Posterior cingulate gyrus (tissue), 11 donors: ENCODE measurements at places on chromosomes 3 and 15.

GRCh38 chr15:51088585-51088984 lies 6.1 kb downstream of the TNFAIP8L3 start:
- DNase-seq, result no peak

DNA sequence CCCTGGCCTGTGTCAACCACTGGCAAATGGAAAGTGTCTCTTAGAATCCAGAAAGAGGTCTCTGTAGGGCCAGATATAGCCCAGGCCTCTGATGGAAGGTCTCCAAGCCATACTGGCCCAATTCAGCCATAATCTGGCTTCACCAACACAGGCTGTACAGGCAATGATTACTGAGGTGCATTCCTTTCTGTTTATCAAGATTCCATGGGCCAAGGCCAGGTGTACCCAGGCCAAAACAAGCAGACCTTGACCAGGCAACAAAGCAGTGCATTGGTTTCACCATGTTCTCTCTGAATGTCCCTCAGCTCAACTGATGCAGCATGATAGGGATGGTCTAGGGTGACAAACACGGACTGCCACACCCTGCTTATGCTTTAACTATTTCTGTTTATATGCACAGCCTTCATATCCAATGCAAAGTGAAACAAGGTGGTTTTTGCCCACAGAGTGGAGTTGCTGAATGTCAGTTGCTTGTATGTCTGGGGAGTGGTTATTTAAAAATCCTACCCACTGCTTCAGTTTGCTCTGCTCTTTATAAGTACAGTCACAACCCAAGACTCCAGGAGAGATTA lies 25.2 kb downstream of the CCNL1 start:
- DNase-seq, result no peak

- DNase-seq, result no peak
Observed at GRCh38 chr3:103494011-103494410, 1059.2 kb downstream of the ZPLD1 start.

- DNase-seq, result no peak
Observed at GRCh38 chr15:81924729-81925128, 121.1 kb downstream of the MEX3B start.

DNA sequence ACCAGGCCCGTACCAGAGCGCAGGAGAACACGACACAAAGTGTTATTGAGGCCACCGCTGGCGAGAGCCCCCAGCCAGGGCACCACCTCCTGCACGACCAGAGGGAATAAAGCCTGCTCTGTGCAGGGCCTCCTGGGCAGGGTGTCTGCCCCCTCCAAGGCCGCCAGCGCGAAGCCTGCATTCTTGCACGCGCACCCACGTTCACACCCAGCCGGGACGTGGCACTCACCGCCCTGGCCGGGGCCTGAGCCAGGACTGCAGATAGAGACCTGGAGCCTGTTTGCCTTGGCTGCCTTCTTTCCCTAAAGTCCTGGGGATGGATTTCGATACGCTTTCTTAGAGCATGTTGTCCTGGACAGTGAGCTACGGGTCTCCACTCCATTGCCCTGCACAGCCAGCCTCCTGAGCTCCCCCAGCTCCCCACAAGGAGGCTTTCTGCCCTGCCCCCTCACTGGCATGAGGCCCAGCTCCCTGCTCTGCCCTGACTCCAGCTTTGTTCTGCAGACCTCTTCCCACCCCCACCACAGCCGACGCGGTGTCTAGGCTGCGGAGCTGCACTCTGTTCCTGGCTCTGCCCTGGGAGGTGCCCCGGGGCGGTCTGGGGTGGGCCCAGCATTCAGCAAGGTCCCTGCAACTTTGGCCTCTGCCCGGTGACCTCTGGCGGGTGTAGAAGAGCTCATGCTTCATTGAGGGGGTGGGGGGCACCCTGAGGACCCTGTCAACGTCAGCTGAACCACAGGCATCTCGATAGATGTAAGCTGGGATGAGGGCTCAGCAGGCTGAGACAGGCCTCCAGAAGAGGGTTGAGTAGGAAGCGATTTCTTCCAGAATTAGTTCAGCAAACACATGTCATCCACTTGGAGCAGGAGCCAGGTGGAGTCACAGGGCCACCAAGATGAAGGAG lies 145.0 kb downstream of the LRRK1 start:
- DNase-seq, result peak; percentile 51

DNA sequence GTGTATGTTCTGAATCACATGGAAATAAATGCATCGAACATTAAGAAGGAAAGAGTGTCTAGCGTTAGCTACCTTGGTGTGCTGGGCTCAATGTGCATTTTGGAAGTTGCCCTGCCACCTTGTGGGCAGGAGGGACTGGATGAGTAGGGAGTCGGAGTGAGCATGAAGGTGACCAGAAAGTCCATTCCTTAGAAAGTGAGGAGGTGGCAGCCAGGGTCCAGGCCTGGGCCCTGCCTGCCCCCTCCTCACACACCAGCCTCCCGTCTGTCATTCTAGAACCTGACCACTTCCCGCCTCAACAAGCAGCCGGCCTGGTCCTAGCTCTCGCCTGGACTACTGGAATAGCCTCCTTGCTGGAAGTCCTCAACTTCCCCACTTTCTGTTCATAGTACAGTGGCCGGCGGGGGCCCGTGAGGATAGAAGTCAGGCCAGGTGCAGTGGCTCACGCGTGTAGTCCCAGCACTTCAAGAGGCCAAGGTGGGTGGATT lies 10.2 kb upstream of the GATA2 start:
- DNase-seq, result peak; percentile 59

DNA sequence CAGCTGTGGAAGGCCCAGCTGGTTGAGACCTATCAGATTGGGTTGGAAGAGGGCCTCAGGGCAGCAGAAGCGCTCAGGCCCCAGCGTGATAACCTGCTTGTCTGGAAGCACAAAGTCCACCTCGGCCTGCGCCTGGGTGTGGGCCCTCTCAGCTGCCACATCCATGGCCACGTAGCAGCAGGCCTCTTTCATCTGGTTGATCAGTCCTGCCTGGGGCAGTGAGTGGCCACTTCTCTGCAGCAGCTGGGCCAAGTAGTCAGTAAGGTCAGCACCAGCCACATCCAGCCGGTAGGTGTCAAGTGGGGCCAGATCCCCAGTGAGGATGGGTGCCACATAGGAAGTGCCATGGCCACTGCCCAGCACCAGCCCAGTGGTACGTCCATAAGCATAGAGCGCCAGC lies 3.9 kb upstream of the CAMKV start:
- no peak for DNase-seq

GRCh38 chr3:59731943-59732342 lies 682.1 kb upstream of the CFAP20DC start:
- DNase-seq, result no peak

- DNase-seq, result no peak
Observed at GRCh38 chr3:189841473-189842205, 210.4 kb downstream of the TP63 start.

DNA sequence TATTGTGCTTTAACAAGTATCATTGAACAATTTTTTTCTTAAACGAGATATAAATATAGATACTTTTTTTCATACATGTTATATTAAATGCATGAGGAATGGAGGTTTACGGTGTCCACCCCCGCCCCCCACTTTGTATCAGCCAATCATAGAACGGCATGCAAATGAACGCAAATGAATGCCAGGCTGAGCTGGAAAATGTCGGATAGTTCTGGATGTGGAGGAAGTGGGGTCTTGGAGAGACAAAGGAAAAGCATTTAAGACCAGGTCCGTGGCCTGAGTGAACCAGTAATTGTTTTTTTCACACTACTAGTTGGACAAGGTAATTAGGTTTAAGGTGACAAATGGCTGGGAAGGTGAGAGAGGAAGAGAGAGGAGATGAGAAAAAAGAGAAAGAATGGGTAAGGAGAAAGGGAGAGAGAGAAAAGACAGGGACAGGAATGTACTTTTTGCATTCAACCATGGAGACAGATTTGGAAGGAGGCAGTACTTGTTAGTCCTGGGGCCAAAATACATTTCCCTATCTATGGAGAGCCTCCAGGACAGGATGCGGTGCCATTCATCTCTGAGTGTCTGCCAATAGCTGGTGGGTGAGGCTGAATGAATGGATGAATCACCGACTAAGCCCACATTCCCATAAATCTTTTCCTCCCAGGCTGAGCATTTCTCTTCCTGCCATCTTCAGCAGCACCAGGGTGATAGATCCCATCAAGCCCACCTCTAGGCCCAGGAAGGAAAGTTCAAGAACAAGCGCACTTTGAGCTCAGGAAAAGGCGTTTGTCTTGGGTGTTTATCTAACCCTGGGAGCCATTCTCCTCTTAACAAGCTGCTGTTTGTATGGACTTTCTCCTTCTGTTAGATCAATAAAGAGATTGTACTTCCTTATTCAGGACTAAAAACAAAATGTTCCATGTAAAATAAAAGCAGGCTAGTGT lies 1.4 kb upstream of the RAD18 start:
- DNase-seq, result no peak

DNA sequence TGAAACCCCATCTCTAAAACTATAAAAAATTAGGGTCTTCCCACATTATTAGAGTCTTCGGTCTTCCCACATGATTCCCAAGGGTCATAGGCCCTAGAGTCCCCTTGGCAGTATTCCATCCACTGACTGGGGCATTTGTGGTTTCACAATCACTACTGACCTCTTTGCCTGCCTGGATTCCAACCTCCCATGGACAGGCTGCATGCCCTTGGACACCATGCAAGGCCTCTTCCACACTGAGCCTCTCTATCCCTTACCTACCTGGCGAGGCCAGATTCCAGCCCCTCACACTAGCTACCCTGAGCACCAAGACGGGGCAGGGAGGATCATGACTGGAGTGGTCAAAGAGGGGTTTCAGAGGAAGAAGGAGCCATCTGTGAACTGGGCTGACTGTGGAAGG lies 64.4 kb downstream of the SRGAP3 start:
- no peak for DNase-seq

- no peak for DNase-seq
Observed at GRCh38 chr3:189269365-189269764, 97.6 kb downstream of the TPRG1 start.

DNA sequence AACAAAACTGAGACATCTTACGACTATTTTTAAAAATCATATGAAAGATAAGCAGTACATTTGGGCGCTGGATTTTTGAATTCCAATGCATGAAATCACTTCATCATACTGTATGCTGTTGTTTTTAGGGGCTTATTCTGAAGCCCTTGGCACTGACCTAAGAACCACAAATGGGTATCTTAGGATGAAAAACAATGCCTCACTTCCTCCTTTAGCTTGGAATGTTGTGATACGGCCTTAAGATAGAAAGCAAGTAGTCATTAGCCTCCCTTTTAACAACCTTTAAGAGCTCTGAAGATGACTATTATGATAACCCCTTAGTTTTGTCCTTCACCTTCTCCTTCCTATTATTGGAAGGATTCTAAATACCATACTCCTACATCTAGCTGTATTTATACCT lies 289.8 kb downstream of the ARPP21 start:
- no peak for DNase-seq

DNA sequence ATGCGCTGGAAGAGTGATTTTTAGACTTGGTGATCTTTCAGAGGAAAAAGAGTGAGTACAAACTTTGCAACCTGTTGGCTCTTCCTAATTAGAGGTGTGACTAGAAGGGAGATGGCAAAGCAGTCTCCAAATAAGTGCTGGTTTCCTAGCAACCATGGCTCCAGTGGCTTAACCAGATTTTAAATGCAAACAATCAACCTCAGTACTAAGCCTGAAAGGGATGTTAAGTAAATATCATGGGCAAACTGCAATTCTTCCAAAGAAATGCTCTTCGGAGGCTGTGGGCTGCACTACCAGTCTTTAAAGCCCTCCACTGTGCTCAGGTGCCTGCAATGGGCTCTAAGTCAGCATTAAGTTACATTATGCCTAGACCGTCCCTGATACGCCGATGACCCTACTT lies 678.1 kb upstream of the CCDC54 start:
- DNase-seq, result no peak

DNA sequence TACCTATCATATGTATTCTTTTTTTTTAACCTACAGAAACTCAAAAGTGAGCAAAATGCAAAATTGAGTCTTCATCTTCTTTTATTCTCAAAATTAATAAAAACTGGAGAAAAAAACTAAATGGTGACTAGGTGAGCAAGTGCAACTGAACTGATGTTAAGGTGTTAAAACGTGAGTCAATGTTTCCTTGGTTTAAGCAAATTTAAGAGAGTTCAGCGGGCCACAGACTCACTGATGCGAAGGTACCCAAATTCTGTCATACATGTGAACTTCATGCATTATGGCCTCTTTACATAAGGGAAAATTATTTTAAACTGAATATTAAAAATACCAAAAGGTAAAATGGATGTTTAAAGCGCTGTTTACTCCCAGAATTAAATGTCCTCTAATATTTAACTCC lies 206.6 kb downstream of the FOXP1 start:
- DNase-seq, result no peak

DNA sequence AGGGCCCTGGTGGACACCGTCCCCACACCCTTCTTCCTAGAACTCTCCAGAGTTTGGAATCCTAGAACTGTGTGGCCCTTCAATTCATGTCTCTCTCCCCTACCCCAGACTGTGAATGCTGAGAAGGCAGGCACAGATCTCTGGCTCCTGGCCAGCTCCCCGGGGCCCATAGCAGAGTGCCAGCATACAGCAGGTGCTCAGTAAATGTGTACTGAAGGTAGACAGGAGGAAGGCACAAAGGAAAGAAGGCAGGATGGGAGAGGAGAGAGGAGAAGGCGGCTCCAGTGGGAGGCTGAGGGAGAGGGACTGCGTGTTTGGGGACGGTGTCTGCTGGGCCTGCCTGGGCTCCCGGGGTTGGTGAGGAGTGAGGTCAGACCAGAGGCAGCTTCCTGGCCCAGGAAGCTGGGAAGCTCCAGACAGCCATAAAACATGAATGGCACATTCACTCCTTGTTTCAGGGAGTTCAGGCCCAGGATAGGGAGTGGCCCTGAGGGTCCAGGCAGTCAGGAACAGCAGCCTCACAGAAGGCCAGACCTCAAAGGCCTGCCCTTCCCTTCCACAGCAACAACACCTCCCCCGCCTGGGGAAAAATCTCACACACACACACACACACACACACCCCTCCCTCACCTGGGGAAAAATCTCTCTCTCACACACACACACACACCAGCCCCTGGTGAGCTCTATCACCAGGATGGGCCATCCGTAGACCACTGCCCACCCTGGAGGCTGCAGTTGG lies 137.1 kb upstream of the PRR20G start:
- DNase-seq, result no peak

DNA sequence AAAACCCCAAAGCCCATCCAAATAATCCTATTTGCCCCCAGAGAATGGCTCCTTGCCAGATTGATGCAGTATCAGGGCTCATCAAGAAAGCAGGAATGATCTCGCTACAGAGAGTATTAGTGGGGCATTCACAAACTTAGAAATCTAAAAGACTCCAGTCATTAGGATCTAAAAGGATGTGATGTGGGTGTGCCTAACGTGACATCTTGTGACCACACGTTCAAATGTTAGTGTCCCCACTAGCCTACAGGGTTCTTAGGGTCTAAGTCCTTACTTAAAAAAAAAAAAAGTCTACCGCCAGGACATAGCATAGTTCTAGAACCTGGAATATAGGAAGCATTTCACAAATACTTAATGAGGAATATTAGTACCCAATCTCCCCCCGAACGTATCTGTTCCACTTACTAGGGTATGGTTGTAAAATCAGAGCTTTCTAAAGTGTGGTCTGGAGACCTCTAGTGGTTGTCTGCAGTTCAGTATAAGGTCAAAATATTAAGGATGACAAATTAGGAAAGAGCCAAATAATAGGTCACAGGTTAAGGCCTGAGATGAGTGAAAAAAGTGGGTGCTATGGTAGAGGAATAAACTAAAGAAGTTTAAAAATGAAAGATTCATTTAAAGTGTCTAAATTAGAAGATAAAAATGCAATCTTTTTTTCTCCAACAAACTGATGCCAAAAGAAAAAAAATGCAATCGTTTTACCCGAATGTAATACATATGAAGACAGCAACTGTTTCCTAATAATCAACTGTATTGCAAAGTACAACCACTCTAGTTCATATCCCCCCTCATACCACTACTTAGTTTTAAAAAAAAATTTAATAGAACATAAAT lies 4.2 kb upstream of the CHRM5 start:
- no peak for DNase-seq

- DNase-seq, result no peak
Observed at GRCh38 chr3:34207806-34208205, 409.4 kb downstream of the PDCD6IP start.

GRCh38 chr3:132966374-132966773 lies 71.8 kb upstream of the TMEM108 start:
- DNase-seq, result no peak
